ENCODE measurements at places on chromosomes 6 and 20.

- DNase-seq = no peak
Observed at GRCh38 chr6:89353702-89354392, 1.3 kb upstream of the UBE2J1 start.

GRCh38 chr6:6121943-6122342, 115.2 kb upstream of the NRN1 start:
- DNase-seq = no peak

- DNase-seq = no peak
Observed at GRCh38 chr6:8014947-8015346, 49.2 kb downstream of the BLOC1S5 start.

- no peak for DNase-seq
Observed at GRCh38 chr6:109853426-109853825, 124.7 kb upstream of the GPR6 start.

- no peak for DNase-seq
Observed at GRCh38 chr20:43994486-43995100, 79.9 kb downstream of the TOX2 start.

All from stimulated activated CD4-positive, alpha-beta T cell treated with anti-CD3 and anti-CD28 coated beads, Interleukin-2, amount 100 ng/mL, for 24 hours (primary cell).